ENCODE measurements at places on chromosomes 7 and 10. TPM values are rescaled to one million over a fixed set of nuclear protein-coding genes. Genes with fewer than 3 reads are reported as not detected.

The C10orf90 gene
- not detected for polyA plus RNA-seq

The ICA1 gene
- 0.22 TPM for polyA plus RNA-seq

GRCh38 chr10:34405611-34406462 is 409.3 kb downstream of the PARD3 start:
- no peak for DNase-seq
- H3K36me3 ChIP-seq: no peaks in the 10 kb centered on the region
- H3K27ac ChIP-seq: no peak overlapping the region
- no peaks in the 10 kb centered on the region for H3K4me1 ChIP-seq

GRCh38 chr10:131858118-131858515 is 42.7 kb upstream of the PPP2R2D start:
- peaks cover 25% of the 10 kb centered on the region for H3K27me3 ChIP-seq
- no peak overlapping the region for H3K4me3 ChIP-seq
- H3K27ac ChIP-seq: no peak overlapping the region
- H3K36me3 ChIP-seq: no peaks in the 10 kb centered on the region

DNA sequence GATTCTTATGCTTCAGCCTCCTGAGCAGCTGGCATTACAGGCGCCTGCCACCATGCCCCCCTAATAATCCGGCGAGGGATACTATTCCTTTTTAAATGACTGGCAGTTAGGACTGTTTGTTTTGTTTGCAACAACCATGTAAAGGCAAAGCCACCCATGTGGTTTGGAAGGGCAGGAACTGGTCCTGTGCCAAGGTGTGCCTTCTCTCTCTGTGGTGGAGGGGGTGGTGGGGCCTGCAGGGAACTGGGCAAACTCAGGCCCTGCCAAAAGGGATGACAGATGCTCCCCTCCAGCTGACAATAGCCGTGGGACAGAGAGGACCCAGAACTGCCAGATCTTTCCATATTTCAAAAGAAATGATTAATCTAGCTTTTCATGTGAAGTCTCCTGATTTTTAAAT is 23.5 kb upstream of the WAPL start:
- DNase-seq: no peak
- H3K36me3 ChIP-seq: peaks cover 5% of the 10 kb centered on the region
- H3K4me3 ChIP-seq: no peak overlapping the region
- H3K27me3 ChIP-seq: peaks cover 56% of the 10 kb centered on the region
- H3K27ac ChIP-seq: no peak overlapping the region
- H3K4me1 ChIP-seq: peaks cover under 1% of the 10 kb centered on the region

DNA sequence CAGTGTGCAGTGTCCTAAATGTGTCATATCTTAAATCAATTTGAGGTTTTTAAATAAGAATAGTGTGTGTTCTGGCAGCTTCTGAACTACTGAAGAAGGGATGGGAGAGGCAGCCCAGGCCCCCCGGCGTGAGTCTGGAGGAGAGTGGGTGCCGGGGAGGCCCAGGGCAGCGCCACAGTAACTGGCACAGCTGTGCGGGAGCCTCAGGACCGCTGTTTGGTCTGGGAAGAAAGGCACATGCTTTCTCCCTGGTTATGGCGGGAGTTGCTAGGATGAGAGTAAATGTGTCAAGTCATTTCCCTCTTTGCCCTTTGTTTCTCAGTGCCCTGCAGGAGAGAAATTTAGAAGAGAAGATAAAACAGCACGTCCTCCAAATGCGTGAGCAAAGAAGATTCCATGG is 31.9 kb upstream of the PWWP2B start:
- no peaks in the 10 kb centered on the region for H3K4me1 ChIP-seq
- no peak for DNase-seq
- no peaks in the 10 kb centered on the region for H3K27me3 ChIP-seq

The SPDYE6 gene
- polyA plus RNA-seq: 0.41 TPM

- peaks cover 21% of the 10 kb centered on the region for H3K4me1 ChIP-seq
- no peak for DNase-seq
- H3K4me3 ChIP-seq: no peak overlapping the region
- no peaks in the 10 kb centered on the region for H3K36me3 ChIP-seq
- H3K27ac ChIP-seq: no peak overlapping the region
Observed at GRCh38 chr10:110822712-110823311, 48.9 kb upstream of the PDCD4 start.

DNA sequence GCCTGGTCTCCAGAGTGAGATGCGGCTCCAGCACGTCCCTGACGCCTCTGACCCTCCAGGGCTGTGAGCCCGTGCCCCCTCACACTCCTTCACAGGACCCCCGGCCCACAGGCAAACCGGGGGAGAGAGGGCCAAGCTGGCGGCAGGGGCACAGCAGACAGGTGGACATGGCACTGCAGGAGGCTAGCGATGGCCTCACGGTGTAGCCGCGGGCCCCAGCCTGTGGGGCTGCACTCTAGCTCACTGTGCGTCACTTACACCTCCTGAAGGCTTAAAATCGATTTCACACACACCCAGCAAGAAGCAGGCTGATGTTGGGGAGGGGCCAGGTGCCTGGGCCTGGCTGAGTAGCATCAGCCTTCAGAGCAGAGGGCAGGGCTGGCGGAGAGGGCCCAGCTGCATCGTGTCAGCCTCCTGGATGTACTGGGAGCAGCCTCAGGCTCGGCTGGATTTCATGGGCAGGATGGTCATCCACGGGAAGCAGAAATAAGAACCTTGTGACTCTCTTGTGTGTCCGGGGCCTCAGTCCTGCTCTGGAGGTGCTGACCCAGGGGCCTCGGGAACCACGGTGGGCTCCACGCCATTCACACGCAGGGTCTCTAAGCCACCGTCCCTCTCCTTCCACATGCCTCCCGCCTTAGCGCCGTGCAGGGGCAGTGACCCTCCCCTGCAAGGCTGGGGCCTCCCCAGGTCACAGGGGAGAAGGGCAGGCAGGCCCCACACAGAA is 19.4 kb upstream of the KNDC1 start:
- no peaks in the 10 kb centered on the region for H3K36me3 ChIP-seq
- no peak overlapping the region for H3K4me3 ChIP-seq
- H3K4me1 ChIP-seq: peaks cover 14% of the 10 kb centered on the region
- H3K27me3 ChIP-seq: peaks cover 22% of the 10 kb centered on the region
- H3K27ac ChIP-seq: no peak overlapping the region
- no peak for DNase-seq

DNA sequence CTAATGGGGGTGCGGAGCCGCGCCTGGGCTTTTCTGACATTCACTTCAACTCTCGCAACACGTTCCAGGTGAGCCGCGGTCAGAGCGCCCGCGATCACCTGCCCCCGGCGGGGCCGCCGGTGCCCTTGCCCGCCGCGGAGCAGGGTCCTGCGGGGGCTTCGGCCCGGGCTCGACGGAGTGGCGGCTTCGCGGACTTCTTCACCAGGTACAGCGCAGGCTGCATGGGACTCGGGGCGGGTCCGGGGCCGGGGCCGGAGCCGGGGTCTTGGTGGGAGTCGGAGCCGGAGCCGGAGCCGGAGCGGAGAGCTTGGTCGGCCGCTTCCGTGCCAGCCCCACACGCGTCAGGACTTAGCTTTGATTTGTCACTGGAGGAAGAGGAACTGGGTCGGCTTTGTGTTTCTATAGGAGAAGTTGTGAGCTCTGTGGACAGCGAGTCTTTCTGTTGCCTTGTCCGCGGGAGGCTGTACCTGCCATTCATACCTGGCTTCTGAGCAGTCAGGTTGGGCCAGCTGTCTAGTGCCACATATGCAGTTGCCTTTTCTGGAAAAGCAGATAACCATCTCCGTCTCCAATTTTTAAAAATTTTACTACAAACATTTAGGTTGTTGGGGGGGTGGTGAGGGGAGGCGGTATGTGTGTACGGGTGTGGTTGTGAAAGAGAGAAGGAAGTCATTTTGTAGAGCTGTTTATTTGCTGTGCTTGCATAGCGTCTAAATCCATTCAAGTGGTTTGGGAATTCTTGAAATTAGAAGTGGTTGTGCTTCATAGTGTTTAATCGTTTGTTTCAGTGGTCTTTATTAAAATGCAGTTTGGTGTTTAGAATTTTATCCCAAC is 1.3 kb downstream of the TBC1D12 start:
- peak; percentile 71 for DNase-seq
- H3K4me3 ChIP-seq: peak overlapping the region; percentile 94
- peaks cover 27% of the 10 kb centered on the region for H3K27me3 ChIP-seq

- no peaks in the 10 kb centered on the region for H3K36me3 ChIP-seq
- no peak for DNase-seq
- H3K4me1 ChIP-seq: no peaks in the 10 kb centered on the region
- no peak overlapping the region for H3K27ac ChIP-seq
Observed at GRCh38 chr10:25441270-25441669, 266.5 kb downstream of the GPR158 start.

The ENTPD1 gene
- 48.3 TPM for polyA plus RNA-seq
